Small intestine (tissue), 16 donors: ENCODE measurements at places on chromosomes 16 and 17.

DNA sequence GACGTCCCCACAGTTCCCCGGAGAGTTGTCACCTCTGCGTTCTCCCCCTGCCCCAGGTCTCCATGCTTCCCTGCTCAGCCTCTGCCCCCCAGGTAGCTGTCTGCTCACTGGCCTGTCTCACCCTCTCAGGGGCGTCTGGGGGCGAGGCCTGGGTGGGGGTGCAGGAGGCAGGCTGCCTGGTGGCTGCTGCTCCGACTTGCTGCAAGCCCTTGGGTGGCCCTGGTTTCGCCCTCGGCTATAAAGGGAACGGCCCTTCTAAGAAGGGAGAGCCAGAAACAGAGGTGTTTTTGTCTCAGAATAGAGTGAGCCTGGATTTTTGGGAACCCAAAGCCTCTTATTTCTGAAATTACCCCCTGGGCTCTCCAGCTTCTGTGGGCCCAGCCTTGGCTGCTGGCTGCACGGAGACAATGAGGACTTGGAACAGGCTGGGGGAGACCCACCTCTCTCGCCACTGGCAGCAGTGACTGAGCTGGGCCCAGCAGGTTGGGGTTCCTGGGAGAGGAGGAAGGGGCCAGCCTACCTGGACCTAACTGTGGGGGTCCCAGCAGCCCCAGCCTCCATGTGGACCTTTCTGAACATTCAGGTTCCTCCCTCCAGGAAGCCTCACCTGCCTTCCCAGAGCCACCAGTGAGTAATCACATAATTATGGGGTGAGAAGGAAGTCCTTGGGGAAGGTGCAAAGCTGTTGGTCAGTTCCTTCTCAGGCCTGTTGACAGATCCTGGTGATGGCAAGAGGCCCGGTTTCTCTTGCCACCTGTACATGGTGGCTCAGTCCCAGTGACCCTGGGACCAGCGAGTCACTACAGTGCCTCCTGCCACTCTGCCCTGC is 15.5 kb upstream of the SPNS2 start:
- no peak overlapping the region for H3K4me3 ChIP-seq
- peak overlapping the region; percentile 83 for H3K27ac ChIP-seq
- DNase-seq: peak; percentile 72
- no peaks in the 10 kb centered on the region for H3K36me3 ChIP-seq
- peaks cover 5% of the 10 kb centered on the region for H3K4me1 ChIP-seq

- no peaks in the 10 kb centered on the region for H3K4me1 ChIP-seq
- no peak overlapping the region for H3K27ac ChIP-seq
- no peaks in the 10 kb centered on the region for H3K36me3 ChIP-seq
Observed at GRCh38 chr17:39167476-39167875, 1.5 kb upstream of the ARL5C start.

DNA sequence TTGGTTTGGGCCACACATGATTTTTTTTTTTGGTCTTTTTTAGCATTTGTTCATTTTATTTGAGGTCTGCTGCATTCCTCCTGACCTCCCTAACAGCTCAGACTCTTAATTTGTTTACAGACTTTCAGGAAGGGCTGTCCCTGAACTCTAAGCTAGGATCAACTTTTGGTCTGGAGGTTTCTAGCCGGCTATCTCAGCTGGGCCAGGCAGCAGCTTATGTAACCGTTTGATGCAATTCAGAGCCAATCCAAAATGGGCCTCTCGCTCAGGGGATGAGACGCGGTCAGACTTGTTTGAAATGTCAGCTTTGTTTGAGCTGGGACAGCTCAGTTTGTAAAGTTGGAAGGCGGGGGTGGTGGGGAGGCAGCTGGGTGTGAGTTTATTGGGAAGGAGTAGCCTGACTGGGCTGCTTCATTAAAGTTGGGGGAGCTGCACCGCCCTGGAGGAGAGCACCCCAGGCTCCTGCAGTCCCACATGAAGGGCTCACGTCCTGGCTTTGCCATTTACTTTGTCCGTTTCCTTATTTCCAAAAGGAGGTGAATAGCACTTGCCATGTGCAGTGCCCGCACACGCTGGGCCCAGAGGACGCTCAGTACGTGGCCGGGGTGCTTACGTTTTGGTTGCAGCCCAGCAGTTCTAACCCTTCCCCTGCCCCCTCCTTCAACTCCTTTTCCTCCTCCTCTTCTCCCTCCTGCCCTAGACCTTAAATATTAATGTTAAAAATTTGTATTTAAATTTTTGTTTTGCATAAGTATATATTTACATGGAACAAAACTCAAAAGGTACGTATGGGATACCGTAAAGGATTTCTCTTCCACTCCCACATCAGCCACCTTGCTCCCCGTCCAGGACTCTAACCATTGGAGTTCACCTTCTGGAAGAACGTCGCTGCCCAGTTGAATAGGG is 121.2 kb downstream of the SNX29 start:
- H3K27ac ChIP-seq: peak overlapping the region; percentile 11
- H3K27me3 ChIP-seq: no peaks in the 10 kb centered on the region
- H3K36me3 ChIP-seq: no peaks in the 10 kb centered on the region
- DNase-seq: peak; percentile 28
- H3K4me1 ChIP-seq: peaks cover 7% of the 10 kb centered on the region
- no peak overlapping the region for H3K4me3 ChIP-seq

DNA sequence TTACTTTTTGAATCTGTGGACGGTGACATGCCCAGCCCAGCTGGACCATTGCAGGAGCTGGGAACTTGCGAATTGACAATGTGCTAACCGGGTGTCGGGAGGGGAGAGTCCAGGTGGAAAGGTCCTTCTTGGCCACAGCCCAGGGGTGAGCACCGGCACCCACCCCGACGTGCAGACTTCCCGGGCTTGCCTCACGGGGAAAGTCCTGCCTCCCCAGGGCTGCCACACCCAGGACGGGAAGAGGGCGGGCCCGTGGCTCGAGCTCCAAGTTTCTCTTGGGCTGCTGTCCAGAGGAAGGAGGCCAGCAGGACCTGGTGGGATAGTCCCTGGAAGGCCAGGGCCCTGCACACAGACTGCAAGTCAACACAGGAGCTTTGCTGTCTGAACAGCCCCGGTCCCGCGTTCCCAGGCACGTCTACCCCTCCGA is 17.7 kb downstream of the CARD14 start:
- H3K36me3 ChIP-seq: no peaks in the 10 kb centered on the region
- H3K4me3 ChIP-seq: no peak overlapping the region
- peak overlapping the region; percentile 69 for H3K27ac ChIP-seq
- H3K4me1 ChIP-seq: peaks cover 3% of the 10 kb centered on the region
- H3K27me3 ChIP-seq: no peaks in the 10 kb centered on the region
- no peak for DNase-seq

- H3K27ac ChIP-seq: no peak overlapping the region
- H3K27me3 ChIP-seq: no peaks in the 10 kb centered on the region
- H3K4me3 ChIP-seq: no peak overlapping the region
- DNase-seq: peak; percentile 57
- no peaks in the 10 kb centered on the region for H3K4me1 ChIP-seq
- peaks cover 5% of the 10 kb centered on the region for H3K36me3 ChIP-seq
Observed at GRCh38 chr17:82775001-82775823, 23.3 kb downstream of the TBCD start.
